ENCODE measurements at places on chromosomes 12 and 14.
A peak's percentile ranks its signal among the peaks of the same experiment; 100 is the strongest.

GRCh38 chr12:124856132-124856841, 7.4 kb downstream of the SCARB1 start:
- DNase-seq: no peak

DNA sequence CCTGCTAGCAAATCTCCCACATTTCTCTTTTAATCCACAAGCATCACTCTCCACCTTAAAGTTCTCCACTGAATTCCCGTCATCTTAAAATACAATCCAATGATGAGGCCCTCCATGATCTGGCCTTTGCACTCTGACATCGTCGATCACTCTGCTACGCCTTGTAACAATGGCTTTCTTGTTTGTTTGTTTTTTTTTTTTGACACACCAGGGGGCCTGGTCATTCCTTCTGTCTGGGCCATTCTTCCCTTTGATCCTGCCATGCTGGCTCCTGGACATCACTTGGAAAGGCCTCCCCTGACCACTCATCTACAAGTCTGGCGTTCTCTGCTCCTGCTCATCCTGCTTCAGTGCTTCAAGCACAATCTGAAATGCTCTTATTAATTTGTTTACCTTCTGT, 233.5 kb downstream of the PPM1H start:
- no peak for DNase-seq

GRCh38 chr12:104183443-104183842, 32.1 kb upstream of the TXNRD1 start:
- DNase-seq: no peak

DNA sequence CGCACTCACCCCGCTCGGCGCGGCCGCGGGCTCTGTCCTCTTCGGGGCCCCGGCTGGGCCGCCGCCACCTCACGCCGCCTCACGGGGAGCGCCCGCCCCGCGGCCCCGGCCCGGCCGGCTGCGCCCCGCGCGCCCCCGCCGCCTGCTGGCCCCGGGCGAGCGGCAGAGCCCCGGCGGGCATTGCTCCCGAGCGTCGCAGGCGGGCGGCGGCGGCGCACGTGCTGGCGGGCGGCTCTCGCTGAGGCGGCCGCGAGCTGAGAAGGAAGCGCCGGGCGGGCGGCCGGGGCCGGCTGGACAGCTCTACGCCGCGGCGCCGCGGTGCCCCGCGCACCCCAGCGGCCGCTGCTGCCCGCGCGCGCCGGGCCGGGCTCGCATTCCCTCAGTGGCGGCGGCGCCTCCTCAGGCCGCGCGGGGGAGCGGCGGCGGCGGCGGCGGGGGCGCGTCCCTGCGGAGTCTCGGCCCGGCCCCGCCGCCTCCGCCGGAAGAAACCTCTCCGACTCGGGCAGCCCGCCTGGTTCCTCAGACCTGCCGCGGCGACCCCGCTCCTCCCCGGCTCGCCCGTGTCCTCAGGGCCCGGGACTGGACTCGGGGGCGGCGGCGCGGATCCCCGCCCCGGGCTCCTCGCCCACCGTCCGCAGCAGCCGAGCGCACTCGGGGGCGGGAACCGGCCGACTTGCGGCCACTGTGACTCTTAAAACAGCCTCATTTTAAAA, at the start of gene PITPNM2:
Gene PITPNM2 (minus strand): TSS at position 347 of the 713 bp plus-strand sequence. CDS start 116,500 bp downstream, outside the sequence.
- peak; percentile 62 for DNase-seq

DNA sequence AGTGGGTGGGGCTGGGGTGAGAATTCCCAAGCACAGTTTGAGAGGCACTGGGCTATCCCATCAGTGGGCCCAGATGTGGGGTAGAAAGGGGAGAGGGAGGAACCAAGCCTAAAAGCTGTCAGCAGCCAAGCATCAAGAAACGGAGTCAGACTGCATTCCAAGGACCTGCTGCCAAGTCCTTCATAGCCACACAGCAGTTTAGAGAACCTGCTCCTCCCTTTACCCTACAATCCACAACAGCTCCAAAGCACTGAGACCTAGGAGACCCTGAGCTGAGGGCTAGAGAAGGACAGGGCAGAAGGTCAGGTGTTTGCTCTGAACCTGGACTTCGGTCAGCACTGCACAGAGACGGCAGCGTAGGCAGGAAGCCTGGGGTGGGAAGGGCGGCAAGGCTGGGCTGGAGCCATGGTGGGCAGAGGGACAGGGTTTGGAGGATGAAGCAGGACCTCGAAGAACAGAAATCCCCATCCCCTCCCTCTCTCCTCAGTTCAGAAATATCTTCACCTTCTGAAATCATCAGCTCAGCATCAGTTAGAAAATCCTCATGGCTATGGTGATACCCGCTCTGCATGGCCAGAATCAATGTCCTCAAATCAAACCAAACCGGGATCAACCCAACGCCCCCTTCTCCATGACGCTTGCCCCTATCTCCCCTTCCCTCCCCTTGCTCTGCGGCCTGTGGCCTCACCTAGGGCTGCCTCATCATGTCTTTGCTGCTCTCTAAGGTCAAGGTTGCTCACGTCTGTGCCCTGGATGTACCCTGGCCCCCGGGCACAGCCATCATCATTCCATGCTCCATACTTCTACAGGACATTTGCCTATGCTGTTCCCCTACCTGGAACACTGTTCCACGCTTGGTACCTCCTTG, 12.9 kb upstream of the SERPINA4 start:
- no peak for DNase-seq

DNA sequence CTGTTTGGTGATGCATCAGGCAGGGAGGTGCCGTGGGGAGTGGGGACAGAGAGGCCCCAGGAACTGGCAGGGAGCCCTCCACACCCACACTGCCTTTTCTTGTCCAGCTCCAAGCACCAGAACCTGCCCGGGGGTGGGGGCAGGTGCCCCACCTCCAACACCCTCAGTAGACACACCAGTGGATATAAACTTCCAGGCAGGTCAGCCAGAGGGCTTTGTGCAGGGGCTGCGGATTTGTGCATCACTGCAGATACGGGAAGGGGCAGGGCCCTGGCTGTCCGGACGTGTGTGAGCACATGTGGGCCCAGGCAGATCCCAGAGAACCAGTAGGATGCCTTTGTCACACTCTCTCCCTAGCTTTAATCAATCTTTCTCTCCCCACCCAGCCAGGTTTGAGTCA, 1.3 kb upstream of the TGM1 start:
- DNase-seq: no peak

DNA sequence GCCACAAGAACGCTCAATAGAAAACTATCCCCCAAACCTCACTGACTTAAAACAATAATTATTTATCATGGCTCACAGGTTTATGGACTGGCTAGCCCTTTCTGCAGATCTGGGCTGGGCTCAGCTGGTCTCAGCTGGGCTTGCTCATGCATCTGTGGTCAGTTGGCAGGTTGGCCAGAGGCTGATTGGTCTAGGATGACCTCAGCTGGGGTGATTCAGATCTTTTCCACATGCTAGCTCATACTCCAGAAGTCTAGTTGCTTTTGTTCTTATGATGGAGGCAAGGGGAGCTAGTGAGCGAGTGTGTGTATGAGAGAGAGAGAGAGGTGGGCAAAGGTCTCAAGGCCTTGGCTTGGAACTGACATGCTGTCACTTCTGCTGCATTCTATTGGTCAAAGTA, 181.2 kb upstream of the NRXN3 start:
- no peak for DNase-seq

- DNase-seq: no peak
Observed at GRCh38 chr12:3700861-3701260, 52.0 kb downstream of the CRACR2A start.

GRCh38 chr14:44030831-44031383, 476.2 kb downstream of the FSCB start:
- DNase-seq: no peak

GRCh38 chr12:44299524-44299923, 463.6 kb downstream of the TMEM117 start:
- DNase-seq: no peak

- DNase-seq: no peak
Observed at GRCh38 chr12:27524839-27525753, 1.1 kb downstream of the PPFIBP1 start.

DNA sequence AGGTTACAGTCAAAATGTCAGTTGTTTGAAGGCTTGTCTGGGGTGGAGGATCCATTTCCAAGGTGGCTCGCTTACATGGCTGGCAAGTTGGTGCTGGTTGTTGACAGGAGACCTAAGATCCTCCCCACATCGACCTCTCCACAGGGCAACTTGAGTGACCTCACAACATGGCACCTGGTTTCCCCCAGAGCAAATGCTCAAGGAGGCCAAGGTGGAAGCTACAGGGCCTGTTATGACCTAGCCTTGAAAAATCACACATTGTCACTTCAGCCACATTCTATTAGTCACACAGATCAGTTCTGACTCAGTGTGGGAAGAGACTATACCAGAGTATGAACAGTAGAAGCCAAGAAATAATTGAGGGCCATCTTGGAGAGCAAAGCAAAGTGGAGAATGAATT, 11.3 kb upstream of the GNG2 start:
- peak; percentile 70 for DNase-seq

- no peak for DNase-seq
Observed at GRCh38 chr14:64474041-64474440, 8.7 kb downstream of the AKAP5 start.

DNA sequence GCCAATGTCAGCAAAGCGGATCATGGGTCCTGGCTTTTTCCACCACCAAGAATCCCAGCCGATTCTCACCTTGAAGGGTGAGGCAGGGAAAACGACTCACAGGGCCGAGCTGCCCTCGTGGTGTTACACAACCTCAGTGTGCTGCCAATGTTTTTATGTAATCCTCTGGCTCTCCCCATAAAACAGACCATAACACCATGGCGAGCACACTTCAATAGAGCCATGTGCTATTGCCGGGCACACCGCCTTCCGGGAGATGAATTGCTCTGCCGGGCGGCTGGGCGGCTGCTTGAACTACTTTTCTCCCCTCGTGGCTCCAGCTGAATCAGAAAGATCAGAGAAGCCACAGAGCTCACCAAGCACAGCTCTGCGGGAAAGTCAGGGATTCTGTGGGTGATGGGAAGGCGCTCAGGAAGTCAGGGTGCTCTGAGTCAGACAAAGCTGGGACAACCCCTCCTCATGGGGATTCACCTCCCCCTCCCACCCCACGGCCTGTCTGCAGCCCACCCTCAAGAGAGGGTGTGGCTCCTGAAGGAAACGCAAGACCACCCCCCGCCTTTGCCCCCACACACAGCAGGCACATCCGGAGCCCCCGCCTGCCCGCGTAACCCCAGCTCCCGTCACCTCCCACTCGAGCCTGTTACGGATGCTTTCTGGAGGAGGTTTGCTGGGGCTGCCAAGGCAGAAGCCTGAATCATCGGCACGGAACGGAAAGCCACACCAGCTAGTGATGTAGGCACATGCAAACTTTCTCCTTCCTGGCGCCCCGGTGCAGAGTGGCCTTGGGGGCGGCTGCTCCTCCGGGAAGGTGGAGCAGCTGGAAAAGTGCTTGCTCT, 1.8 kb downstream of the GALNT9 start:
- peak; percentile 82 for DNase-seq

DNA sequence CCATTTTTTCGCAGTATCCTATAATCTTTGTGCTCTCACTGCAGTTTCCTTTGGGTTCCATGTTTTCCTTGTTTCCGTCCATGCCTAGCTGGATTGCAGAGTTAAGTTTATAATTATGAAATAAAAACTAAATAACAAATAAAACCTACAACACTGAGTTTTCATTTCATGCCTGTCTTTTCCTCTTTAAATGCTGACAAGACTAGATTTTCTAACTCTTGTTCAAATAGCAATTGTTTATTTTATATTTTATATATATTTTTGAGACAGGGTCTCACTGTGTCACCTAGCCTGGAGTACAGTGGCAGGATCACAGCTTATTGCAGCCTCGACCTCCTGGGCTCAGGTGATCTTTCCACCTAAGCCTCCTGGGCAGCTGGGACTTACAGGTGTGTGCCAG, 5.3 kb upstream of the GEMIN2 start:
- DNase-seq: no peak

DNA sequence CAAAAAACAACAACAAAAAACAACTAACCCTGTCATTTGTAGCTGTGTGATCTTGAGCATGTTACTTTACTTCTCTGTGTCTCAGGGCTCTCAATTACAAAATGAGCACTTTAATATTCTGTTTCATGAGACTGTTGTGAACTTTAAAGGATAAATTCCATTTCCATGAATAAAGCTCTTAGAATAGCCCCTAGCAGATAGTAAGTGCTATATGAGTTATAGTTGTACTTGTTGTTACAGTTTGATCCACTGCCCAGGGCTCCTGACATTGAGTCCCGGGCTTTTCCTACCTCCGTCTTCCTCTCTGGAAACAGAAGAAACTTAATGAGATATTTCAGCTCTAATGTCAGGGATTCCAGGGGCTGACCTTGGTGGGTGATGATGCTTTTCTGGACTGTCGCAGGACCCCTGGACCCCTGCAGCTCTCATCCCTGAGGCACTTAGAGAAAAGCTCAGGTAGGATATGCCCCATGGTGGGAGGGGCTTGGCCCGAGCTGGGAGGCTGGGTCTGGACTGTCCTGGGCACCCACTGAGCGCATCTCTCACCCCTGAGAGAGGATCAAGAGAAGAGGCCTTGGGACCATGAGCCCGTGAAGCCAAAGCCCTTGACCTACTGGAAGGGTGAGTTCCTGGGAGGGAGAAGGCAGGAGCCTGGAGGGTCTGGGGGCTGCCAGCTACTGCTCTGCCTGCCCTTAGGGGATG, 5.1 kb downstream of the P3H3 start:
- no peak for DNase-seq

DNA sequence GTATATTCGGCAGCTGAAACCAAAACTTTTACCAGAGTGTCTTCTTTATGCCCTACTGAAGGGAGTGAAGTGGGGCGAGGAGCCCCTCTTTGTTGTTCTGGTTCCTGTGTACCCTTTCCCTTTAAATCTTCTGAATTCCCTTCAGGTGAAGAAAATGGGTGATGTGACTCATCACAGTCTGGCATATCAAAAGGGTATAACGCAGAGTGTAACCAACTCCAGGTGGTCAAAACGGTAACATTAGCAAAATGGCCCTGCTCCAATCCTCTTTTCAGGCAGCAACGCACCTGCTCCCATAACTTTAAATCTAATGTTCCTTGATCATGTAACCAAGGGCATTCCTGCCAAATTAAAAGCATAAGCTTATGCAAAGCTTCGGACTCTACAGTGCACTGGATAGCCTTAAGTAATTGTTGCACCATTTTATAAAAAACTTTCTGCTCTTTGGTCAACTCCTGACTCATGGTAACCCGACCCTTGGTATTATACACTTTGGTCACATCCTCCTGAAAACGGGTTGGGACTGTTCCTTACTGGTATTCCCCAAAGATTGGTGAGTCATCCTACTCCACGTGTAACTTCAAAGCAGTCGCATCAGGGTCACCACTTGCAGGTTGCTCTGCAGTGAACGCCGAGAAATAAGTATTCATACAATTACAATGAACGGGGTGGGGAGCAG, 83.1 kb downstream of the KCNMB4 start:
- DNase-seq: no peak

DNA sequence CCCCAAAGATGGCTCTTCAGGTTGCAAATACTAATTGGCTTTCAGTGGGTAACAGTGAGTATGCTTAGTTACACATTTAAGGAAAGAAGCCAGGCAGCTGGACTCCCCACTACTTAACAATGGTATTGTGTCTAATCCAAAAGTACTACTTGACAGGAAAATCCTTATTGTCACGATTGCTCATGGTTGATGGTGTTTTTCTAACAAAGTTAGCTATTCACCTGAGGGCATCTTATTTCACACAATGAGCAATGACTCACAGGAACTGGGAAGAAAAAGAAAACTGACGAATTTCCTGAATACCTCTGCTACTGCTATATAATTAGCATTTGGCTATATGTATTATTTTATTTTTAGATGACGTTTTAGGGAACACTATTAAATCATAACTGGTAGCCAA, 33.4 kb upstream of the ALG10 start:
- DNase-seq: no peak
